Stimulated activated CD4-positive, alpha-beta T cell treated with anti-CD3 and anti-CD28 coated beads, Interleukin-2, amount 100 ng/mL, for 24 hours (primary cell): ENCODE measurements at places on chromosomes 5 and 9.
A peak's percentile ranks its signal among the peaks of the same experiment; 100 is the strongest.

- DNase-seq = peak; percentile 58
Measured at GRCh38 chr5:134554319-134555222, 29.1 kb downstream of the JADE2 start.

GRCh38 chr5:110116539-110116938 is 426.8 kb downstream of the MAN2A1 start:
- no peak for DNase-seq

- DNase-seq = no peak
Measured at GRCh38 chr5:94700592-94700991, 82.1 kb downstream of the SLF1 start.

- no peak for DNase-seq
Measured at GRCh38 chr9:37266630-37267029, 146.3 kb downstream of the ZCCHC7 start.

DNA sequence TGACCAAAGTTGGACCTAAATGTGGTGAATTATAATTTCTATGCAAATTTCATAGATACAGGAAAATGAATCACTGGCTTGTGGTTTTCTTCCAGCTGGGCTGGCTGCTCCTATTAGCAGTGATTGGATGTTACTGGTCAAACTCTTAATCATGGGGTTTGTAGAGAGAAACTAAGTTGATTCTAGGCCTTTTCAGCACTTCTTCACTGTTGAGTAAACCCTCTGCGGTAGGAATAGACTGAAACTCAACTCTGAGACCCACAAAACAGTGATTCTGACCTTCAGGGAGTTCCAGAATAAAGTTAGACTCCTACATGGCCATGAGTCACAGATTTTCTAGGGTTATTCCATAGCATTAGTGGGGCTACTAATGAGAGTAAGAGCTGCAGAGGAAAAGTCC is 47.9 kb upstream of the FKTN start:
- DNase-seq = no peak

DNA sequence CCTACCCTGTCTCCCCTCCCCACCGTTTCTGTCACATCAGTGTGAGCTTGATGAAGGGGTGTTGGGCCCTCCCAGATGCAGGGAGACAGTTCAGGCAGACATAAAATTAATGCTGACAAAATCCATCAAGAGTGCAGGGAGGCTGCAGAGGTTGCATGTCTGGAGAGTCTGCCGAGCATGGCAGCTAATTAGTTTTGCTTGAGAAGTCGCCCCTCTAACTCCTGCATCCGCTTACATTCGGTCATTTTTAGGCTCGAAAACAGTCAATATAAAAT is 44.9 kb downstream of the GALNT12 start:
- no peak for DNase-seq

DNA sequence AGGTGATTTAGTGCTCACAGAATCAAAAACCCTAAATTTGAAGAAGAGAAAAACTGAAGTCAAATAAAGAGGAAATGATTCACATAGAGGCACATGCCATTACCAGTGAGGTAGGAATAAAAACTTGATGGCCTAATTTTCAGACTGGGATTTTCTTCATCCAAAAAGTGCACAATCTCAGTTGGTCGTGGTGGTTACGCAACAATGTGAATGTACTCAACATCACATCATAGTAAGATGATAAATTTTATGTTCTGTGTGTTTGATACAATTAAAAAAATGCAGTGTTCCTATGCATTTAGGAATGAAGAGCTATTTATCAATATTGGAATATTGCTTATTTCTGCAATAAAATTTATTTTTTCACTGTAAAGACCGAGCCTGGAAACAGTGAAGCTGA is 60.7 kb downstream of the SV2C start:
- no peak for DNase-seq

DNA sequence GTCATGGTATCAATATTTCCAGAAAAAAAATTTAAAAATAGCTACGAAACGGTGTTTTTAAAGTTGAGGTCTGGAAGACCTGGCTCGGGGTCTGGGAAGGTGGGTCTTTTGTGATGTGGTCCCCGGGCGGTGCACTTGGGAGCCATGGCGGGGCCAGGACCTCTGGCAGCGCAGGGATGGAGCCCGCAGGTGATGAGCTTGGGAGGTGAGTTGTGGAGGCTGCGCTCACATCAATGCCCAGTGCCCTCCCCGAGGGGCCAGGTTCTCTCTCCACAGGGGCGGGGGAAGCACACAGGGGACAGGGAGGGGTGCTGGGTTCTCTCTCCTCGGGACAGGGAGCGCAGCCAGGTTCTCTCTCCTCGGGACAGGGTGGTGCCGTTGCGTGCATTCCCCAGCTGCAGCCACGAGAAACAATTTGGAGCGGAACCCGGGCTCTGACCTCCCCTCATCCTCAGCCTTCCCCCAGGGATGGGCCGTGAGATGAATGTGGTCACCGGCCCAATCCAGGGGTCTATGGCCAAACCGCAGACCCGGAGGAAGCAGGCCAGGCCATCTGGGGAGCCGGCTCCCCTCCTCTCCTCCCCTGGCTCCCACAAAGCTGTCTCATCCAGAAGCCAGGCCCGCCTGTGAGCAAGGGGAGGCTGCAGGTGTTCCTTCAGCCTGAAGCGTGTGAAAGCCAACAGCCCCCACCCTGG is 25.8 kb downstream of the DBH start:
- no peak for DNase-seq

DNA sequence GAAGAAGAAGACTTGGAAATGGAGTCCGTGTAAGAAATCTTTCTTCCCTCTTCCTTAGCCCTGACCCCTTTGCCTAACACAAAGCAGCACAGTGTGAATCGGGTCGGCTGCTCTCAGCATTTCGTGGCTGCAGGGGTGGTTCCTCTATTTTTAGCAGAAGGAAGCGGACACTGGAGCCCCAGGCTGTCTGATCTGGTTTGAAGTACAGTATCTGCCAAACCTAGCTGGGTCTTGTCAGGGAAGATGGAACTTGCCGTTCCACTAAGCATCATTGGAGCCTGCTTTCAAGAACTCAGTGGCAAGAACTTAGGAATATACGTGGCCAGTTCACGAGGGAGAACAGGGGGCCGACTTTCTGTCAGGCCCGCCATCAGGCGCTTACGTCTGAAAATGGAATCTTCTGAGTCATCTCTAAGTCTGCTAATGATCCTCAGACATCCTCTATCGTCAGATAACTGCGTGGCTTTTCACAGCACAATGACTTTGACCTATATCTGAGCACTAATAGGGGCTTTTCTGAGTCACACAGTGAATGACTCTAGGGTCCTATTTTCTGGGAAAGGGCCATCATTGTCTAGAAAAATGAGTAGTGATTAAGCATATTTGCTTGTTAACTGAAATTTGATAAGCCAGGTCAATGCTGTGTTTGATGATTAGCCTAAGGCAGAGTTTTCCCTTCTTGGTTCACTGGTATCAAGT is 43.3 kb upstream of the NCS1 start:
- peak; percentile 62 for DNase-seq

DNA sequence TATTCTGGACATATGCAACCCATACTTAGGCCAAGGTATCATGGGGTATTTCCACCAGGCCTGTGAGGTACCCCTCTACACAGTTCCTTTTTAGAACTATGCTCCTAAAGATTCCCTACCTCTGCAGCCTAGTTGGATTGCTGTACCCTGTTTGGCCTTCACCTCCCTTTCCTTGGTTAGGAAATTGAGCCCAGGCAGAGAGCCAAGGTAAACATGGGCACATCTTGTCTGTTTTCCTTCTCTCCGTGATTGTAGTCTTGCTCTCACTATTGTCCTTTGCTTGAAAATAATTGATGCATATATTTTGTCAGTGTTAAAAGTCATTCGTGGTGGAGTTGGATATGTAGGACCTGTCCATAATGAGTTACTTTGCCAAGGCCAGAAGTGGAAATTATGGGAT is 26.7 kb downstream of the BDP1 start:
- DNase-seq = no peak

- no peak for DNase-seq
Measured at GRCh38 chr5:9540791-9541190, 5.1 kb downstream of the SEMA5A start.

GRCh38 chr9:87497080-87497603 is 525 bp upstream of the DAPK1 start:
- no peak for DNase-seq

DNA sequence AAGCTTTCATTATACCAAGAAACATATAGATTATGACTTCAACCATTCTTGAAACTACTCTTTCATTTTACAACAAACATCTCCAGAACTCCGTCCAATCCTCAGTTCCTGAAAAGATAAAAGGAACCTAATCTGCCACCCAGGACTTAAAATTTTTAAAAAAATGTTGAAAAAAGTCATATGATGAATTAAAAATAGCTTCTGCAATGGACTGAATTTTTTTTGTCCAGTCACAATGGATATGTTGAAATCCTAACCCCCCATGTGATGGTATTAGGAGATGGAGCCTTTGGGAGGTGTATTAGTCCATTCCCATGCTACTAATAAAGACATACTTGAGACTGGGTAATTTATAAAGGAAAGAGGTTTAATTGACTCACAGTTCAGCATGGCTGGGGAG is 2.7 kb upstream of the ALDH1A1 start:
- DNase-seq = no peak

GRCh38 chr5:59685793-59686192 is 207.7 kb downstream of the PDE4D start:
- DNase-seq = no peak

GRCh38 chr5:61327760-61328753 is 4.0 kb upstream of the ZSWIM6 start:
- no peak for DNase-seq

- no peak for DNase-seq
Measured at GRCh38 chr5:148972974-148973374, 89.9 kb downstream of the SH3TC2 start.

DNA sequence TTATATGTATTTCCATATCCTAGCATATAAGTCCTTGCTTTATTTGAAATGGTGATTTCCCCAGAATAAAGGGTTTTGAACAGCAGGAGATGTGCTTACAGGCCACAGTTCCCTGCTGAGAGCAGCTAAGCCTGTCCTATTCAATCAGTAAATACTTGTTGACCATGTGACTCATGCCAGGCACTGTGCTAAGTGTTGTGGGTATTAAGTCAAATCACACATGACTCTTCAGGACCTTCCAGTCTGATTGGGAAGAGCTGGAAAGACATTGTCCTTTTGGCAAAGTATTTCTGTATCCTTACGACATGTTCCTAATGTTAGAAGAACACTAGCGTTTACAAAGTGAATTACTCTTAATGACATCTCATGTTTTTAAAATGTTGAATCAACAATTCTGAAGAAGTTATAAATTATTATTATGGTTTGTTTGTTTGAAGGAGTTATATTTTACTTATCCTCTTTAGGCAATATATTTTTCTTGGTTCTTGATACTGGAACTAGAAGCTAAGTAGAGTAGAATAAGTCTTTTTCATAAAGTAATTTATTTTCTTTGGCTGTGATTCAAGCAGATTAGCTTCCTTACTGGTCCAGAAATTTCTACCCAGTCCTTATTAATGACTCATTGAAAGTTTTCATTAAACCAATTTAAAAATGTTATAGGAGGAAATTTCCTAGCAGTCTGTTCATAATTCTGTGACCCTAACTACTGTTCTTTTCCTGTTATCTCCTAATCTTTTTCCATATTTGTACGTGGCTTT is 82.1 kb downstream of the GAPVD1 start:
- no peak for DNase-seq

- no peak for DNase-seq
Measured at GRCh38 chr5:77409870-77410621, 82.1 kb downstream of the WDR41 start.

- DNase-seq = no peak
Measured at GRCh38 chr5:51685419-51685818, 302.2 kb downstream of the ISL1 start.

DNA sequence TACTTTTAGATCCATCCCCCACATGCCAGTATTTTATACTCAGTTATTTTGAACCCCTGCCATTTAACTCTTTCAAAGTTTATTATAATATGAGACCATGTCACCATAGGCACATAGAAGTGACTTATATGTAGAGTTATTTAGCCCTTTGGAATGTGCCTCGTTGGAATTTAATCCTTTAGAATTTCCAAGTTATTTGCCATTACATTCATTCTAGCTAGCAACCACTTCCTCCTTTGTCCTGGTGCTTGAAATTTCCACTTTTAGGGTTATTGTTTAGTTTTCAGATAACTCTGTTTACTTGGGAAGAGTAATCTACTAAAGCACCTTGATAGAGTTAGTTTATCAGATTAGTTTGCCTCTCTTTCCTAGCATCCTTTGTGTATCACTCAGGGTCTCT is 82.8 kb upstream of the TLE1 start:
- no peak for DNase-seq

- DNase-seq = no peak
Measured at GRCh38 chr5:174571662-174572397, 152.6 kb upstream of the MSX2 start.

GRCh38 chr9:104868687-104869404 is 59.1 kb downstream of the ABCA1 start:
- DNase-seq = no peak

- no peak for DNase-seq
Measured at GRCh38 chr5:173888473-173889131, 453 bp downstream of the CPEB4 start.

GRCh38 chr5:174165406-174165805 is 119.9 kb downstream of the NSG2 start:
- no peak for DNase-seq

DNA sequence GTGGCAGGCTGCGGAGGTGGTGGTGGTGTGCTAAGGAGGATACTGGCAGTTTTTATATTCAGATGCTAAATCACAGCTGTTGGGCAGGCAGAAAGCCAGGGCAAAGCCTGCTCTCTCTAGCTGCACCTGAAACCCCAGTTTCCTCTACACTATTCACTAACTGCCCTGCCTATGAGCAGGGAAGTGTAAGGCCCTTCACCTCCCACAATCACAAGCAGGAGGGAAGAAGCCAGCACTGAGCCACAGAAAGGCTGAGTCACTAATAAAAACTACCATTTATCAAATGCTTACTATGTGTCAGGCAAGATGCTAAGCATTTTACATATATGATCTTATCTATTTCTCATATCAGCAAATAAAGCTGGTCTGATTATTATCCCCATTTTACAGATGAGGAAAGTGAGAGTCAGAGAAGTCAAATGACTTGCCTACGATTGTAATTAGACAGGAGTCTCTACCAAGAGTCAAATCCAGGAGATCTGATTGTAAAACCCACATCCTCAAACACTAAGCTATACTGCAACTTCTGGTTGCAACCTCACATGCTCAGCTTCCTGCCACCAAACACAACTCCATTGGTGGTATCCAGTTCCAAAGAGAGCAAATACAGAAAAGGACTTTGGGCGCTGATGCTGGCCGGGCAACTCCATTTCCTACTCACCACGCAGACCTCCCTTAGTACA is 17.7 kb upstream of the IL6ST start:
- peak; percentile 28 for DNase-seq

- no peak for DNase-seq
Measured at GRCh38 chr5:38557308-38557710, 863 bp upstream of the LIFR start.

- DNase-seq = no peak
Measured at GRCh38 chr9:93572636-93573515, 3.5 kb upstream of the PHF2 start.

- DNase-seq = no peak
Measured at GRCh38 chr5:68053202-68053601, 162.4 kb upstream of the PIK3R1 start.
